ENCODE measurements at places on chromosomes 12 and 14.

DNA sequence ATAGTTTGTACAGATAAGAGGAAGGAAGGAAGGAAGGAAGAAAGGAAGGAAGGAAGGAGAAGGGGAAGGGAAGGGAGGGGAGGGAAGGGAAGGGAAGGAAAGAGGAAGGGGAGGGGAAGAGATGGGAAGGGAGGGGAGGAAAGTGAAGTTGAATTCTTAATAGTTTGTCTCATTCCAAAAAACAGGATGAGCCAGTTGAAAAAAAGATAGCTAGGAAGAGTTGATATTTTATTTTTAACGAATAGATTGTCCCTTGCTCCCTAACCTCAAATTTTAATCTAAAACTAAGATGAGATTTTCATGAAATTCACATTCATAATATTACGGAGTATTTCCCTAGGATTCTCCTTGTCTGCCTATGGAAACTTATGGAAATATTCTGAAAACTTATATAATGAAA, 80.7 kb downstream of the ZFC3H1 start:
- DNase-seq: no peak

DNA sequence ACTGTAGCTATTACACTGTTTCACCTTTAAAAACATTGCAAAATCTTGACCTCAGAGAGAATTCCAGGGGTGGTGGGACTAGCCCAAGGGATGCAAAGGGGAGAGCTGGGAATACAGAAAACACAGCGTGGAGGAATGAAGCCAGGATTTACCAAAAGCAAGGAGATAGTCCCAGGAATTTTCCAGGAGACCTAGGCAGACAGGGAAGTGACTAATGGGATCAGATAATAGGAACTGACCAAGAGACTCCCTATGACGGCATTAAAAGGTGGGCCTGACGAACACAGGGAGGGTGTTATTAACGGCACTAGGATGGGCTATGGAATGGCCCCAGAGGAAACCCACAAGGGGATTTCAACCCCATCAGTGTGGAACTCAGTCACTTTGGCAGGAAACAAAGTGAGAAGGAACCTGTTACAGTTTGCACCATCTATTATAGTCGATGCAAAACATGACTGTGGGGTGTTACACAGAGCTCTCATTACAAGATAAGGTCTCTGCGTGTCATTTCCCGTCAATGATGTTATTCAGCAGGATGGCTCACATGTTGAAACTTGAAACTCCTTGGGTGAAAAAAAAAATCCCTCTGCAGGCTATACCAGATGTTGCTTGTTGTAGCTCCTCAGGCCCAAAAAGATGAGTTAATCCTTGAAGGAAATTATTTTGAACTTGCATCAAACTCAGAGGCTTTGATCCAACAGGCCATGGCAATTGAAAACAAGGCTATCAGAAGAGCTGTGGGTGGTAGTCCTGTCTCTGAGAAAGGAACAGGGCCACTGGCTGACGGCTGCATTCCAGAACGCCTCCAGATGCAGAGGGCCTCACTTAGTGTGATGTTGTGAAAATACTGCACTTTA, 58.7 kb downstream of the DRAM1 start:
- DNase-seq: peak; percentile 49

GRCh38 chr14:76754586-76754985, 6.7 kb upstream of the VASH1 start:
- DNase-seq: no peak

- no peak for DNase-seq
These were observed 9.5 kb downstream of the CORO1C start for GRCh38 chr12:108721824-108722223.

GRCh38 chr12:124392667-124393413, 97.9 kb downstream of the RFLNA start:
- no peak for DNase-seq

DNA sequence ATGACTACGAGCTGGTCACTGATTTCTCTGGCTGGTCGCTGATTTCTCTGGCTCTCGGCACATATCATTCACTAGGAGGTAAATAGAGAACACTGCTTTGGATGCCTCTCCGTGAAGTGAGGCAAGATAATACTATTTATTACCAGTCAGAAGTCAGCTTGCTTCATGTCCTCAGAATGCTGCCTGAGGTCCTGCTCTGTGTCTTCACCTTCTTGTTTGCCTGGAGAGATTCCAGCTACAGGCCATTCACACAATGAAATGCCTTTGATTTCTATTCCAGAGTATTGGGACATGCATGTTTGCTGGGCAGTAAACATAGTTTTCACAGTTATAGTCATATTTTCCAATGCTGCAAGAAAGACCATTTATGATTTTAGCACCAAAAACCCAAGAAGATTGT, 106.7 kb downstream of the AEBP2 start:
- no peak for DNase-seq

DNA sequence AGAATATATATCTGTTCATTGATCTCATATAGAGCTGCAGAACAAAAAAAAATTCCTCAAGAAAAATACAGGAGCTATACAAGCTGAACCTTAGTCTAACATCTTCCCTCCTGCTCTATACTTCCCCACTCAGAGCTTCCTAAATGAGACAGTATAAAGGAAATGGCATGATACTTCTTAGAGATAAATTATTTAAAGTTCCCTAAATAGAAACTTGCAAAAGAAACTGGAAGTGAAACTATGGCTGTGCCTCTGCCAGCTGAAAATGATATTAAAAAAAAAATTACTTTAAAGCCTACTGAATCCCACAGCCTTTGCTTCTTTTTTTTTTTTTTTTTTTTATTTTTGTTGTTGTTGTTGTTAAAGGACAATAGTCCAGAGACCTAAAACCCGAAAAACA, 11.6 kb upstream of the NEK9 start:
- DNase-seq: no peak

GRCh38 chr12:65384240-65384639, 105.8 kb downstream of the MSRB3 start:
- no peak for DNase-seq

DNA sequence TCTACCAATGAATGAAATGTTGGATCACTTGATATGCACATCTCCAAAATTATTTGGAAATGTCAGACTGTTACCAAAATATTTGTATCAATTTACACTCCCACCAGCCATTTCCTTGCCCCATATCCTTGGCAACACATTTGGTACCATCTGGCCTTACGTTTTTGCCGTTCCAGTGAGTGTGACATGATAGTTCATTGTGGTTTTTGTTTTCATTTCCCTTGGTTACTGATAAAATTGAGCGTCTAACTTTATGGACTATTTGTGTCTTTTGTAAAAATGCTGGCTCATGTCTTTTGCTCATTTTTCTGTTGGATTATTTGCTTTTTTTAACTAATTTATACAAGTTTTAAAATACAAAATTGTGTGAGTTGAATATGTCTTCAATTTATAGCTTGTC, 11.0 kb downstream of the KLHDC1 start:
- no peak for DNase-seq

DNA sequence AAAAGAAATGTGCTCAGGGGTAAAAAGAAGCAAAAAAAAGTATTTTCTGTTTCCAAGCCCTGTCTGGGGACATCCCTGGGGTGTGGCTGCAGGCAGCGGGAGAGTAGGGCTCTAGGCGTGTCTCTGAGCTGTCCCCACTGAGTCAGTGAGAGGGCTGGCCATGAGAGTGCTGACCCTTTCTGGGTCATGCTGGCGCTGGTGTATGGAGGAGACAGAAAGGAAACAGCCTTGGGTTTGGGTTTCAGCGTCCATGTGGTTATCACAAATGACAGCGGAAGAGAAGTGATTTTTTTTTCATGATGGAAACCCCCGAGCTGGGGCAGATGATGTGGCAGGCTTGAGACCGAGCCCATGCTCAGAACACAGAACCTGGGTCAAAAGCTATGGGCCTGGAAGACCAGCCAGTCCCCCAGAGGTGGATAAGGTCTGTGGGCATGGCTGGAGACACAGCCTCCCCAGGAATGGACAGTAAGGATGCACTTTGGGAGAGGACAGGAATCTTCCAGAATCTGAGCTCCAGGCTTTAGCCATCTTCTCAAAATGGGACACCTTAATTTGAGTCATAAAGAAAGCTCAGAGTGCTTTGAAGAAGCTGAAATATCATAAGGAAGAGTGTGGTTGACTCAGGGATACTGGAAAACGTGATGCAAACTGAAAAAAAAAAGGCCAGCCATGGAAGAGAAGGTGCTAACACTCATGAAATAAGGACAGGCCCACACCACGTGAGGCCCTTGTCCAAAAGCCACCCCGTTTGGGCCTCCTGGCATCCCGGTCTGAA, 36.2 kb downstream of the SYNE3 start:
- peak; percentile 60 for DNase-seq

DNA sequence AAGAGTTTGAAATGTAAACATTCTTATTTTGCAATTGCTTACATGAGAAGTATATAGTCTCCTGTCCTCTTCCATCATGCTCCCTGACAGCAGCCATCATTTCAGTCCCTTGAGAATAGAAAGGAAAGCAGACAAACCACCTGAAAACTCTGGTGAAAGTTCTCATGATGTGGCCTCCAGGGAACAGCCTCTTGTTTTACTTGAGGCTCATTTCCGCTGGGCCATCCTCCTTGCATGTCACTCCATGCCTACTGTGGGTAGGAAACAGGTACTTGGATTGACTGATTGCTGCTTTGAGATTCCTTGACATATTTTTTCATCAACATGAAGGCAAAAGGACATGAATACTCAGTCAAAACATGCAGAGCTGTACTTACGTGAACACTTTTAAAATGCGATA, 6.0 kb downstream of the SYT1 start:
- DNase-seq: no peak

DNA sequence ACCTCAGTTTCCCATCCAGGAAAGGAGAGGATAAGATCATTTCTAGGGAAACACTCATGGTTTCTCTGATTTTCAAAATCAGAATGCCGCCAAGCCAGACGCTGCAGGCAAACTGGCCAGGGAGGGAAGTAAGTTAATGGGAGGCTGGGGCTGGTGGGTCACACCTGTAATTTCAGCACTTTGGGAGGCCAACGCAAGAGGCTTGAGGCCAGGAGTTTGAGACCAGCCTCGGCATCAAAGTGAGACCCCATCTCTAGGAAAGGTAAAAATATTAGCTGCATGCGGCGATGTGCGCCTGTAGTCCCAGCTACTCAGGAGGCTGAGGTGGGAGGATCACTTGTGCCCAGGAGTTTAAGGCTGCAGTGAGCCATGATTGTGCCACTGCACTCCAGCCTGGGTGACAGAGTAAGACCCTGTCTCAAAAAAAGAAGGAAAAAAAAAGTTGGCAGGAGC, 587 bp downstream of the SELPLG start:
- DNase-seq: no peak

- DNase-seq: no peak
These were observed 1.6 kb downstream of the IL31 start for GRCh38 chr12:122172262-122172939.

DNA sequence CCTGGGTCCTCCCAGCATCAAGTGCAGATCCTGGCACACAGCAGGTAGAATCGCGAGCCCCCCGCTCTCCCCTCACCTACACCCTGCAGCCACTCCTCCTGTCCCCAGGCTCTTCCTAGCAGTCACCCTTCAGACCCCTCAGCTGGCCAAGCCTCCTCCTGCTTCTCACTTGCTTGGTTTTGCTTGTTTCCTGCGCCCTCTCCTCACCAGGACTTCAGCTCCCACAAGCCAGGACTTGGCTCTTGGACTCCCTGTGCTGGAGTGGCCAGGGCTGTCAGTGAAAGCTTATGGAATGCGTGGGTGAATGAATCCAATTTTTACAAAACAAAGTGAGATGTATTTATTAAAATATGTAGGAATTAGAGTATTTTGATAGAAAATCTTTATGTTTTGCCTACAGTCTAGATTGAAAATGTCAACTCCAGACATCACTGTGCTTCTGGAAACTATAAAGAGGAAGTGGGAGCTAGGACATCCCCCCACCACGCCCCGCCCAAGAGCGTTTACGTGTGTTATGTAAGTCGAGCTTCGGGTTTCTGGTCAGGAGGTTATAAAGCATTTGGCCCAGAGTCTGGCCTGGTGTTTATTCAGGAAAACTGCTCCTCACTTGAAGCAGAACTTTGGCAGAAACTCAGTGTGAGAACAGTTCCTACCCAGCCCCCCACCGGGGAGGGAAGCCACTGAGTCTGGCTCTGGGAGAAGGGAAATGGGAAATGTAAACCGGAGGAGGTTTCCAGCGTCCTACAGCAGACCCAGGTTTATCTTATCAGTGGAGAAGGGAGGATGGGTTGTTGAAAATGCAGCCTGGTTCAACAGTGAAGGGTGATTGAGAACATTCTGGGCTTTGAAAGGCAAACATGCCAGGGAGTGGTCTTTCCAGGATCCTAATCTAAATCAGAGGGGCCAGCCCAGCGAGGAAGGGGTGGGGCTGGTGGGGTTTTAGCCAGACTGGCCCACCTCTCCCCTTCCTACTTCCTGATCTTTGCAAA, 8.8 kb downstream of the ALDH2 start:
- DNase-seq: peak; percentile 29

GRCh38 chr14:64879635-64880220, at the start of gene SPTB:
Gene SPTB, minus strand, starts transcription at chr14:64879907. Its CDS starts 56,813 bp downstream, at chr14:64823094.
- peak; percentile 64 for DNase-seq

GRCh38 chr14:66401449-66402095, 84.6 kb upstream of the CCDC196 start:
- DNase-seq: no peak

DNA sequence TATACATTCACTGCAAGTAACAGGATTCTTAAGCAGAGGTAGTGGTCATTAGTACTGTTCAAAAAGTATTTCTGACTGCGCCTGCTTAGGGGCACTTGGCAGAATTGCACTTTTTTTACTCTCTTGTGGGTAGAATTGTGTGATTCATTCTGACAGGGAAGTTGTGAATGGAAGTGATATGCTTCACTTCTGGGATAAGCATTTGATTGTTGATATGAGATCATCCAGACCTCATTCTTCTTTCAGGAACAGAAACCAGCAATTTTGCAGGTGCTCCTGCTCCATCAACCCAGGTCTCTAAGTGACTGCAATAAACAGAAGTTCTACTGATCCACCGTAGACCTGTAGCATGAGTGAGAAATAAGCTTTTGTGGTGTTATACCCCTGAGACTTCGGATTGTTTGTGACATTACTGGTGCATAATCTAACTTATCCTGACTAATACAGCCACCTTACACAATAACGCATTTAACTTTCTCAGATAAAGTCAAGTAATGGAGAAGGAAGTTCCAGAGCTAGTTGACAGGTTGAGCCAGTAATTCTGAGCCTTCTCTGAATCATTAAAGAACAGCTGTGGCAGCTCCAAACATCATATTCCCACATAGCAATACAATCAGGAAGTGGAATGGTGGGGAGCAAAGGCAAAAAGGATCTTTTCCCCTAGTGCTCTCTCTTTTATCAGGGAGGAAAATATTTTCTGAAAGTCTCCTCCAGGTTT, 387.9 kb downstream of the SYT1 start:
- DNase-seq: no peak

DNA sequence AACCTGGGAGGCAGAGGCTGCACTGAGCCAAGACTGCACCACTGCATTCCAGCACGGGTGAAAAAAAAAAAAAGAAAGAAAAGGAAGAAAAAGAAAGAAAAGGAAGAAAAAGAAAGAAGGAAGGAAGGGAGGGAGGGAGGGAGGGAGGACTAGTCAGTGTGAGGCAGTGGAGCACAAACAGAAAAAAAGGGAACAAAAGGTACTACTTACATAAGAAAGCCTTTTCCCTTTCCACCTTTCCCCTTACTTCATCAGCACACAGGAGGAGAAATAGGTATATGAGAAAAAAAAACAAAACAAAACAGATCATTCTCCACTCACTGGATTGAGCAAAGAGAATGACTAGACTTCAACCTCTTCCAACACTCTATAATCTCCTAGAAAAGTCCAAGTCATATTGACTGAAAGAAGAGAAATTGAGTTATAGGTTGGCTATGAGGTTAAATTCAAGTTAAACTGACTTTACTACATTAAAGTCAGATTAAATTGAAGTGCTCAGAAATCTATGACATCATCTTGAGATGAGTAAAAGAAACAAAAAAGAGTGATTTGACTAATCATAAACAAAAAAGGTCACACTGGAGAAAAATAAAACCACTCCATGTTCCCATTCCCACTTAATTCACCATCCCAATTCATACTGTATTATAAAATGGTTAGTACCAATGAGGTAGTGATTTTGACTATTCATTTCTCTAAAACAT, 43.6 kb downstream of the NOVA1 start:
- DNase-seq: no peak
